Activated naive CD4-positive, alpha-beta T cell treated with anti-CD3 and anti-CD28 coated beads, Interleukin-2, amount 50 U/mL, for 72 hours (primary cell): ENCODE measurements at places on chromosomes 11 and 22.

- DNase-seq: no peak
Measured at GRCh38 chr11:73004088-73004487, 138.0 kb downstream of the FCHSD2 start.

DNA sequence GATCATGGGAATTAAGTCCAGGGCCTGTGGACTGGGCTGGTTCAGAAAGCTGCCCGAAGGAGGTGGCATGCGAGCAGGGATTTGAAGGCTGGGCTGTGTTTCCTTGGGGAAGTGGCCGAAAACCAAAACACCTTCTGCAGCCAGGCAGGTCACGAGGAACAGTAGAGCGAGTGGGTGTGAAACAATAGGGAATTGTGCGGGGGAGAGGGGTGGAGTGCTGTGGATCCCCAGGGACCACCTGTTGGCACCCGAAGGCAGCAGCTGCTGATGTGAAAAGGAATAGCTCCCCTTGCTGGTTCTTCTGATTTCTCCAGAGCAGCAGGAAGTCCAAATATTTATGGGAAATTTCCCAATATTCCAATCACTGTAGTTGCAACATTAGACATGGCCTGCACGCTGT is 24.6 kb downstream of the TP53I11 start:
- no peak for DNase-seq

- no peak for DNase-seq
Measured at GRCh38 chr11:21489416-21490115, 703.3 kb upstream of the ANO5 start.

GRCh38 chr22:40224702-40225101 is 47.0 kb downstream of the TNRC6B start:
- DNase-seq: no peak

GRCh38 chr11:75572744-75573143 is 10.7 kb downstream of the SERPINH1 start:
- DNase-seq: no peak

- DNase-seq: no peak
Measured at GRCh38 chr11:7858006-7858405, 61.3 kb upstream of the OR5P2 start.

- no peak for DNase-seq
Measured at GRCh38 chr11:115682888-115683287, 178.7 kb upstream of the CADM1 start.

DNA sequence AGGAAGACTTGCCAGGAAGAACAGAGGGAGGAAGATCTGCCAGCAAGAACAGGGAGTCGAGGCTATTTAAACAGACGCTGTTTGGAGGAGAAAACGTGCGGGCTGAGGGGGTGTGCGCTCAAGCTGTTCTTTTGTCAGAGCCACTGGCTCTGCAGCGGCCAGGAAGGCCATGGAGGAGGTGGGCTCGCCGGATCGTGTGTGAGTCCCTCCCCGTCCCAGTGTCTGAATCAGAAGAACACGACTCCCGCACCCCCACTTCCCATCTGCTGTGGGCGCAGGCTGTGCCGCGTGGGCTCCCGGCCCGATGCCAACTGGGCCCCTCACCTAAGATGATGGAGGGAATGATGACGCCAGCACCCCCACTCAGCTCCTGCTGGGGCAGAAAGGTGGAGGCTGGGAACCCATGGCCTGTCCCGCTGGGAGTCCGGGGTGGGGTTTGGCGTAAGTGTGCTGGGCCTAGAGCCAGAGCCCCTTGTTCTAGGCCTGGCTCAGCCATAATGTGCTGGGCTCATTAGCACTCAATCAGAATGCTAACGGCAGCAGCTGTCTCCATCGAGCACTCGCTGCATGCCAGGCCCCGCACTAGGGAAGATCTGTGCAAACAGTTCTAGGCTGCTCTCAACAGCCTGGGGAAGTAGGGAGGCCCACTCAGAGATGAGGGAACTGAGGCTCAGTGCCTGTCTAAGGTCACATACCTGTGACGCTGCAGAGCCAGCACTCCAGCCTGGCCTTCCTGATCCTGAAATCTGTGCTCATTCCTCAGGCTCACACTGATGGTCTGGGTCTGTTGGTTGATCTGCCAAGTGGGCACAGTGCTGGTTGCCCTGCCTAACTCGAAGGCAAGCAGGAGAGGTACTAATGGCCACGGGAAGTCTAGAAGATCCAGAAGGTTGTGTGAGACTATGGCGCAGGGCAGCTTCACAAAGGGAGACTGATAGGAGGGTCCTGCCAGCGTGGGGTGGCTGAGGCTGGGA is 11.5 kb downstream of the NPTXR start:
- DNase-seq: no peak

- no peak for DNase-seq
Measured at GRCh38 chr11:30128269-30128932, 102.4 kb upstream of the FSHB start.

DNA sequence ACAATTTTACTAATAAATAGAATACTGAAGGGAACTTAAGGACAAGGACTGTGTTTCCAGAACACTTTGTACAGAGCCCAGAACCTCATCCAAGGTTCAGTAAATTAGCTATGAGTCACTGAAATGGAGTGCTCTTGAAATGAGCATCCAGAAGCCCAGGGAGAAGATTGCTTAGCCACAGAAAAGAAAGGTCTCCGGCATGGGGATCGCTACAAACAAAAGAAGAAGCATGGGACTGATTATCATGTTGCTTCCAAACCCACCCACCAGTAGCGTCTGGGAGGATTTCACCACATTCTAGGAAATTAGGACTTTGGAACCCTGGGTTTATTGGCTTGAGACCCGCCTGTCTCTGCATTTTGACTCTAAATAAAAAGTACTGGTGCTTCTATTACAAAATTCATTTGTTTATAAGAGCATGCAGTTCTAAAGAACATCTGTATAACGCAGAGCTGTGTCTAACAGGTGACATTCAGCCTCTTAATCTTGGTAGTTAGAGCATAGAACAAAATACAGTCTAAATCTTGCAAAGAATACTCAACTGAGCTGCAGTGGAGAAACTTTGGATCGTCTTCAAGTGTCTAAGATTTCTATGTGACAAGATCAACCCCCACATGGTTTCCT is 35.9 kb upstream of the SESN3 start:
- DNase-seq: no peak

DNA sequence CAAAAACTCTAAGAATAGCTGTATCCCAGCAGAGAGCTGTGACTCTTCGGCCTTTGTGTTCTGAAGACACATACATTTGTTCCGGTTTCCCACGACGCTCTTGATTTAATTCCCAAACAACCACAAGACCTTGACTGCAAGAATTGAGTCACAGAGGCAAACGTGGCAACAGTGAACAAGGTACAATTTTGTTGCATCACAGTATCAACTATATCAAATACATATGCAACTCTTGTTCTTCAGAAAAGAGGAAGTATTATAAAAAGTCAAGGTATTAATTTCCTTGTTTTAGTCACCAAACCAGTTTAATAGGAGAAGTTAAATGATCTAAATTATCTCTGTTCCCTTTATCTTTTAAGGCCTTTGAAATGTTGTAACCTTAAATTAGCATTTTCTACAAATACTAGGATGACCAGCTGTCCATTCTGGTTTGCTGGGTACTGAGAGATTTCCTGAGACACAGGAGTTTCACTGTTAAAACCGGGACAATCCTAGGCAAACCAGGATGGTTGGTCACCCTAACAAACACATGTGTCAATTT is 11.1 kb downstream of the HPS5 start:
- no peak for DNase-seq

GRCh38 chr22:46972901-46973831 is 210.7 kb downstream of the TBC1D22A start:
- no peak for DNase-seq

- no peak for DNase-seq
Measured at GRCh38 chr11:122045181-122045586, 70.8 kb downstream of the BLID start.

DNA sequence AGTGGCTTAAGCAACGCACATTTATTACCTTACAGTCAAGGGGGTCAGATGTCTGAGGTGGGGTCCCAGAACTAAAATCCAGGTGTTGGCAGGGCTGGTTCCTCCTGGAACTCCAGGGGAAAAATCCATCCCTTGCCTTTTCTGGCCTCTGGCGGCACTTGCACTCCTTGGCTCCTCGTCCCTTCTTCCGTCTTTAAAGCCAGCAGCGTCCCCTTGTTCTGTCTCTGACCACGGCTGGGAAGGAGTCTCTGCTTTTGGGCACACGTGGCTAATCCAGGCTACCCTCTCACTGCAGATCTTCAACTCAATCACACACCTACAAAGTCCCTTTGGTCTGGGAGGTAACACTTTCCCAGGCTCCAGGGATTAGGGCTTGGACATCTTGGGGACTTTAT is 73.5 kb upstream of the WNT7B start:
- no peak for DNase-seq

GRCh38 chr11:64458997-64459396 is 100.0 kb downstream of the RPS6KA4 start:
- no peak for DNase-seq

DNA sequence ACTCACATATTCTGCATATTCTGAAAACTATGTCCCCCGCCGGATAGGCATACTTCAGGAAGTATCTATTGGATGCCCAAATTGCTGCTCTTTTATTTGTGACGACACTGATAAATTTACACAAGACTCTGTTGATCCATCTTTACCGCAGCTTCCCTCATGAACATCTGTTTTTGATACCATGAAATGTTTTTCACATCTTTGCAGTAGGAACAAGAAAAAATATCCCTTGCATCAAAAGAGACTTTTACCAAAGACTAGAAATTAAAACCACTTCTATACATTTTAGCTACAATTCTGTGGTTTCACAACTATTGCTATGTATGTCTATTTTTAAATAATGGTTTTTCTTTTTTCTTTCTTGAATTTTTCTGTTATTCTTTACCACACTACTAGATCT is 15.3 kb downstream of the POU2AF2 start:
- no peak for DNase-seq

- DNase-seq: no peak
Measured at GRCh38 chr11:2449548-2450320, 4.9 kb downstream of the KCNQ1 start.

DNA sequence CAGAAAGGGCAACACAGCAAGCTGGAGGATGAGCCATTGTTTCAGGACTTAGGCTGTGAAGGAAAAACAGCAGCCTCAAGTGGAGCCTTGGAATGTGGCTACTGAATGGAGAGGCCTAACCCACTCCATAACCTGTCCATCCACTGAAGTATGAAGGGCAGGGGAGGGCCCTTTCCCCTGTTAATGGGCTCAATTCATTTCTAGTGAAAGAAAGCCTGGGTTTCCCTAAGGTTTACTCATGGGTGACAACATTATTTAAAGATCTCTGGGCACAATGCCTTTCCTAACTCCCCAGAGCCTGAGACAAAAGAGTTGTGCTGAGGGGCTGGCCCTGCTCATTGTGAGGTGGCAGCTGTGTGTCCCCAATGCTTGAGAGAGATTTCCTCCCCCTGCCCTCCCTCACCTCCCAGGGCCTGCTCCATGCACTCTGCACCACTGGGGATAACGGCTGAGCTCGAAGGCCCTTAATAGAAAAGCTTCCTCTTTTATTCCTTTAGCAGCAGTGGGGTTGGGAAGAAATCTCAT is 83.8 kb downstream of the ME3 start:
- no peak for DNase-seq

- no peak for DNase-seq
Measured at GRCh38 chr22:24893341-24894070, 53.0 kb downstream of the LHFPL7 start.

GRCh38 chr11:75286826-75287465 is 46.4 kb downstream of the TPBGL start:
- DNase-seq: no peak

DNA sequence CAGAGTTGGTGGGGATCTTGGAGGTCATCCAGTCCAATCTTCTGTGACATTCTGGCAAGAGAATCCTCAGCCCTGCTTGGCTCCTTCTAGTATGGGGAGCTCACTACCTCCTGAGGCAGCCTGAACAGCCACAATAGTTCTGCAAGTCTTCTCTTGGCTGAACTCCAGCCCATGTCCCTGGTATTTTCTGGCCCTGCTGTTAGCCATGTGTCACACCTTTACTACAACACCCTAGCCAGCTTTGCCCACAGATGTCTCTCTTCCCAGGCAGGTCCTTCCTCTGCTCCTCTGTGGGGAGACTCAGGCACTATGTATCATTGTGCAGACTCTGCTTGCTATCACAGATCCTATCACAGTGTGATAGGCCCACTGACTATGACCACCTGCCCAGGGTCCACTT is 297.7 kb downstream of the CTTN start:
- no peak for DNase-seq

- no peak for DNase-seq
Measured at GRCh38 chr22:28229566-28230485, 310.8 kb upstream of the PITPNB start.

DNA sequence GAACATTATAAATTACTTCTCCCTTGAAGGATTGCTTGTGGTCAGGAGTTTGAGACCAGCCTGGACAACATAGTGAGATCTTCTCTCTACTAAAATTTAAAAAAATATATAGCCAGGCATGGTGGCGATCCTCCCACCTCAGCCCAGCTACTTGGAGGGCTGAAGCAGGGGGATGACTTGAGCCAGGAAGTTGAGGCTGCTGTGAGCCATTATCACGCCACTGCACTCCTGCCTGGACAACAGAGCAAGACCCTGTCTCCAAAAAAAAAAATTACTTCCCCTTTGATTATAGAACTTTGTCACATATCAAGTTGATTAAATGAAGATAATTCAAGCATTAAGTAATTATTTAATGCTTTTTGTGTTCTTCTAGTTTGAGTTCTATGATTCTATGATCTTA is 65.1 kb upstream of the PRODH start:
- DNase-seq: no peak

GRCh38 chr11:115379528-115379927 is 124.7 kb downstream of the CADM1 start:
- DNase-seq: no peak

- no peak for DNase-seq
Measured at GRCh38 chr11:7436657-7437056, 48.6 kb upstream of the OLFML1 start.

DNA sequence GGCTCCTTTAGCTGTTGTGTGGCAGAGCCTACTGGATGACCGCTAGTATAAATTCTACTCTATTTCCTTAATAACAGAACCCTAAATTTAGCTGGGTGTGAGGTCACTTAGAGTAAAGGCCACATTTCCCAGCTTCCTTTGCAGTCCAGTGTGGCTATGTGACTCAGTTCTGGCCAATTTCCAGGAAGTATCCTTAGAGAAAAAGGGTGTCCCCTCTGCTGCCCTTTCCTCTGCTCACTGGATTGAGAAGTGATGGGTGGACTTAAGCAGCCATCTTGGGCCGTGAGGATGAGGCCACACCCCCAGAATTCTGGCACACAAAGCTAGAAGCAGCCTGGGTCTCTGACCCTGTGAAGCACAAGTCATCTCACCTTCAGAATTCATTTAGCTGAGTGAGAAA is 11.7 kb upstream of the RASD2 start:
- no peak for DNase-seq

GRCh38 chr11:134464981-134465730 is 53.1 kb upstream of the B3GAT1 start:
- no peak for DNase-seq

DNA sequence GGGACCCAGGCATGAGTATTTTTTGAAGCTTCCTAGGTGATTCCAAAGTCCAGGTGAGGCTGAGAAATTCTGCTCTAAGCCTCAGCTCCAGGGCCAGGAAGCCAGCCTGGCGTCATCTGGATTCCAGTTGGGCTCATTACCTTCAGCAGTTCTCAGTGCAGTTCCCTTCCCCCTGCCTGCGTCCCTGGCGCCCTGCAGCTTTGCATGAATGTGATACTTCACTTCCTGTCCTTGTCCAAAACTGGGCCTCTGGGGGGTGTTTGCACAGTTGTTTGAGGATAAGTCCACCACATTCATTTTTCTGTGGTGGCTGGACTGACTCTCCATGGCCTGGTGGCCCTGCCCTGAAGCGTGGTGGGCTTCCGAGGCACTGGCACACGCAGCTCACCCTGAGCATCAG is 98.1 kb downstream of the TENM4 start:
- DNase-seq: no peak

- no peak for DNase-seq
Measured at GRCh38 chr22:42292732-42293520, 22.5 kb upstream of the TCF20 start.
